CD4-positive, alpha-beta T cell treated with Interleukin-12 subunit alpha and Interleukin-12 subunit beta, for 1 hour (primary cell): ENCODE measurements at places on chromosomes 5 and 9.

DNA sequence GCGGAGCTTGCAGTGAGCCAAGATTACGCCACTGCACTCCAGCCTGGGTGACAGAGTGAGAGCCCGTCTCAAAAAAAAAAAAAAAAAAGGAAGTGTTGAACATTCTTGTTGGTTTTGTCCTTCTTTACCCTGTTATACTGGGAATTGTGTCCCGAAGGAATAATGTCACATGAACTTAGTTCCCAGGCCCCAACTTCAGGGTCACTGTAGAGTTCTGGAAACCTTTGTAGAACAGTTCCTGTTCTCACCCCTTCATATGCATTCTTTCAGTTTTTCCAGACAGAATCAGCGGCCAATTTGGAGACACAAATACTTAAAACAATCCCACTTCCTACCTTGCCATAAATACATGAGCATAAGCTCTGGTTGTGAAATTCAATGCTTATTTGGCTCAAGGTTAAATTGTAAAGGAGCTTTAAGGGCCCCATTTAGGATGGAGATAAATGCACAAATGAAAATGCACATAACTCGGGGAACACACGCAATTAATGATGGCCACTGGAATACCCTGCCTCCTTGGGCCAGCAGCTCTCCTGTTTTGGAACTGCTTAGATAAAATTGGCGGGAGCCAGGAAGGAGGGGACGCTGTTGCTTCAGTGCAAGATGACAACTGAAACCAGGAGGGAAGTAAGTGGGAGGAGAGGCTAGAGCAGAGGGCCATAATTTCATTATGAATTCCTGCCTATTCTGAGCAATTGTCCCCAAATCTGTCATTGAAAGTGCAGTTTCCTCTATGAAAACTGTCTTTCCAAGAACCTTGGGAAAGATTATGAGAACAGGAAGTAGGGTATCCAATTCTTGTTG, 153.7 kb downstream of the FGF1 start:
- no peak for DNase-seq

- no peak for DNase-seq
Measured at GRCh38 chr5:179348011-179348530, 2.8 kb upstream of the ADAMTS2 start.

DNA sequence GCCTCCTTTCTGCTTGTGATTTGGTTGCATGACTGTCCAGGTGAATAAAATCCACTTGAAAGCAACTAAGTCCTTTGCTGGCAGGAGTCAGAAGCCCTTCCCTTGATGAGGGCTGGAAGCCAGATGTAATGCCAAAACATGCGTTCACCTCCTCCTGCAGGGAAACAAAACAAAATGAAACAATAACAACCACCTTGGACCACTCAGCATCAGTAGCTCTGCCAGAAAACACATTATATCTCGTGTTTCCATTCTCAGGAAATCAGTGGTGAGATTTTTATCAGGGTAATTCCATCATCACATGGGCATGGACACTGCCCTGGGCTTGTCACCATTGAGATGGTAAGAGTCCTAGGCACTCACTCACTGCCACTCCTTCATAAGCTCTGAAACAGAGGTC, 350.3 kb upstream of the ACTBL2 start:
- DNase-seq, result no peak

DNA sequence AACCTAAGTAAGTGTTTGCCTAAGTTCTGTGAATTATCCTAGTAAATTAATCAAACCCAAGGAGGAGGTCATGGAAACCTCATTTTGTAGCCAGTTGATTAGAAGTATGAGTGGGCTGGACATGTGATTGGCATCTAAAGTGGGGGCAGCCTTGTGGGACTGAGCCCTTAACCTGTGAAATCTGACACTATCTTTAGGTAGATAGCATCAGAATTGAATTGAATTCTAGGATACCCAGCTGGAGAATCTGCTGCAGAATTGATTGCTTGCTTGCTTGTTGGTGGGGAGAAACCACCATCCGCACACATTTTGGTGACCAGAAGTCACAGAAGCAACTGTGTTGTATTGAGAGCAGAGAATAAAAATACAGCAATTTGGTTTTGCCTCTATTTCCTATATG, 97.0 kb downstream of the FBXL7 start:
- DNase-seq, result no peak

DNA sequence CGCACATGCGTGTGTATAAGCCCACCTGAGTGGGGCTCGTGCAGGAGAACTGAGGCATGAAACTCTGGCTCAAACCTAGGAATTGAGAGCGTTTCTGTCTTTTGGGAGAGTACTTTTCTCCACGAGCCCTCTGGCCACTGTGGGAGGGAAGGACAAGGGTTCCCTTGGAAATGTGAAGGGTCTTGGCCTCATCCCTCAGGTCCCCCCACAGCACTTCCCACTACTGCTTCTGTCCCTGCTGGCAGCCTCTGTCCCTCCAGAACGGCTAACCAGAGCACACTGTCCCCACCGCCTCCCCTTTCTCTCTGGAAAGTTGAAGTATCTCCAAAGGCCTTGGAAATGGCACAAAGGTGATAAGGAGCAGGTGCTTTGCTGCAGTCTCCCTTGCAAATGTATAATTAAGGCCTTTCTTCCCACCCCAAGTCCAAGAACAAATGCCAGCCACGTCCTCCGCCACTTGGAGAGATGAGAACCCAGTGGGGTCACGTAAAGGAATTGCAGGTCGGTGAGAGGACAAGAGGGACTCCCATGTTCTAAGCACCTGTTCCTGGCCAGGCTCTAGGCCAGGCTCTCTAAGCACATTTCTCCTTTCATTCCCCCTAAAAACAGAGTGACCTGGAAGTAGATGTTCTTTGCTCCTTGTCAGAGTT, 107.9 kb upstream of the LMX1B start:
- no peak for DNase-seq

DNA sequence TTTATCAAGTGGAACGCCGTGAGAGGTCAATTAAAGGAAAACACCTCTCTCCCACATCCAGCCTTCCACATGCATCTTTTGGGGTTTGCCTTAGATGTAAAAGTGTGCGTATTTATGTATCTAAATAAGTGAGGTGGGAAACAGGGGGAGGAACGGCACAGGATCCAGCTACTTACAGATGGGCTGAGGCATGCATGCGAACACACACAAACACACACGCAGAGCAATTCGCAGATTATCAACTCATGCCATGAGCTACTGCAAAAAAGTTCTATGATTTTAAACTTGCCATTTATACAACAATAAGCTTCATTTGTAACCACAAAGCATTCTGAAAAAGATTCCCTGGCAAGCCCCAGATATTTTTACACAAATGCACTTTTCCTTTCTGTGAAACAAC, 242.1 kb downstream of the BNC2 start:
- DNase-seq, result no peak

DNA sequence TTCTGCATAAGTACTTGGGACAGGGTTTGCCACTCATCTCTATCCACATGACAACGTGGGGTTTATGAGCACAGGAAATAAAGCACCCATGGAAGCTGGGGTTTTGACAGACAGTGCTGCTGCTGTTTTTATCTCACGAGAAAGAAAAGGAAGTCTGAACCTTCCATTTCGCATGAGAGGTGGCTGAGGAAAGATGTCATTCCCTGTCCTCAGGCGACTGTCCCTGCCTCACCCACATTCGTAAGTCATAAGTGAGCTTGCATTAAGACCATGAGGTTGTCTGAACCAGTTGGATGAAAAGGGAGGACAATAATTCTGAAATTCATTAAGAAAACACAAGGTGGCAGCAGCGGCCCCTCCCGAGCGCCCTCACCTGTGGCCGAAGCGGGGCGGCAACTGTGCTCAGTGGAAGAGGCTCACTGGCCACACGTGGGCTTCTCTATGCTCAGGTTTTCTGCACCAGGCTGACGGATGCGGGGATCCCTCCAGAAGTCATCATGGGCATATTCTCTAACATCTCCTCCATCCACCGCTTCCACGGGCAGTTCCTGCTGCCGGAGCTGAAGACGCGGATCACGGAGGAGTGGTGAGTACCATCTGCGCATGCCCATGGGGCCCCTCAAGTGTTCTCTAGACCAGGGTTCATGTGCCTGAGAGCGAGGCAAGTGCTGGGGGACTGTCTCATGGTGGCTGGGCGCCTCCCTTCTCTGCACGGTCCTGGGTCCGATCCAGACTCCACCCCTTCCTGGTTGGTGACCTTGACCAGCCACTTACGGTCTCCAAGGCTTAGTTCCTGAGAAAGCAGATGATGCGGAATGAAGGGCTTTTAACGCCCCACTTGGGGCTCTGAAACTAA, 54.7 kb upstream of the SUSD3 start:
- DNase-seq, result peak; percentile 76

DNA sequence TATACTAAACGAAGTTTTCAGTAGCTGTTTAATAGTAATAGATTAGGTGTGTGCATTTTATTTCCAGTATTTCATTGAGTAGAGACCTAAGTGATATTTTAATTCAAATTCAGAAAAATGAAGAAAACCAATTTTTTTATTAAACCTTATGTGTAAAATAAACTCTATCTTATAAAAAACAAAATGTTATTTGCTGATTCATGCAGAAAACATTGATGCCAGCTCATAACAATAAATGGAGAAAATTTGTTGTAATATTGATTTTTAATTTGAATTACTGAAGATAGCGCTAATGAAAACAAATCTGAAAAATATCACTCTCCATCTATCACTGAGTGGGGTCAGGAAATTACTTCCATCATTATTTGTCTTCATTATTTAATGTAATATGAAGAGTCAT, 1177.8 kb upstream of the SEMA6A start:
- DNase-seq, result no peak

- no peak for DNase-seq
Measured at GRCh38 chr9:91245431-91246313, 116.0 kb downstream of the AUH start.

DNA sequence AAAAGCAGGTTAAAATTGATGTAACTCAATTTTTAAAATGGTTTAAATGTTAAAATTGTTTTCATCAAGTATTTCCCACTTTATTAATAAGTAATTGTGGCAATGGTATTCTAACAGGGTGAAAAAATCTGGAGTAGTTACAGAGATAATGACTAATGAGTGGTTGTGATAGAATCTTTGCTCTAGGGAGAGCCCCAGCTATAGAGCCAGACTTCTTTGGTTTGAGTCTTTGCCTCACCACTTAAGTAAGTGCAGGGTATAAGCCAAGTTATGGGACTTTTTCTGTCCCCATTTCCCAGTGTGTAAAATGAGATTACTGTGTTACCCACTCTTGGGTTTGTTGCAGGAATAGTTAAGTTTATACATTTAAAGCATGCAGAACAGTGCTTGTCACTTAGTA, 158.1 kb downstream of the FER start:
- no peak for DNase-seq

- DNase-seq, result no peak
Measured at GRCh38 chr5:152688561-152689249, 283.6 kb upstream of the NMUR2 start.

GRCh38 chr9:113998525-113999255, 79.4 kb downstream of the AMBP start:
- DNase-seq, result no peak

- no peak for DNase-seq
Measured at GRCh38 chr5:96259151-96259772, 173.8 kb downstream of the PCSK1 start.

GRCh38 chr9:70438341-70438928, 24.0 kb upstream of the KLF9 start:
- no peak for DNase-seq

GRCh38 chr9:99606957-99607356, 214.7 kb upstream of the NR4A3 start:
- no peak for DNase-seq

DNA sequence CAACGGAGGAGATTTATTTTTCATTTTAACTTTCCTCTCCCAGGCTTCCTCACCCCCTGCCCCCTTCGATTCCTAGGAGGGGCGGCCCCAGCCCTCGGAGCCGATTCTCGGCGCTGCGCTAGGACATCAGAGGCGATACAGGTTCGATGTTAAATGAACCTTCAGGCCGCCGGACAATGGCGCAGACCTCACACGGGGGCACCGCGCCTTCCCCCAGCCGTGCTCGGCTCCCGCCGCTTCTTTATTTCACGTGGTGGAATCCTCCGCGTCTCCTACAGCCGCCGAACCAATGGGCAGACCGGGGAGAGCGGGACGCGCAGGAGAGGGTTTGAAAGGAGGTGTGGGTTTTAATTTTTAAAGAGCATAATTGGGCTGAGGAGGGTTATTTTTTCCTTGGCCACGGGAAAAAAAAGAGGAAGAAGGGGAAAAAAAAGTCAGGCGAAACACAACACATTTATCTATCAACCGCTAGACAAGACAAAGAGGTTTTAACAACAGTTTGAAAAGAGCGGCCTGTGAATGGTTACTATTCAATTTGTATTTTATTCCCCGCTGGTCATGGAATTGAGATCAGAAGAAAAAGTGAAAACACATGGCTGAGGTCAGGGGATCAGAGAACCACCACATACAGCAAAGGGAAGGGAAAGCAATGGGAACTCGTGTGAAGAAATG, 126.8 kb downstream of the TMEM174 start:
- DNase-seq, result no peak

DNA sequence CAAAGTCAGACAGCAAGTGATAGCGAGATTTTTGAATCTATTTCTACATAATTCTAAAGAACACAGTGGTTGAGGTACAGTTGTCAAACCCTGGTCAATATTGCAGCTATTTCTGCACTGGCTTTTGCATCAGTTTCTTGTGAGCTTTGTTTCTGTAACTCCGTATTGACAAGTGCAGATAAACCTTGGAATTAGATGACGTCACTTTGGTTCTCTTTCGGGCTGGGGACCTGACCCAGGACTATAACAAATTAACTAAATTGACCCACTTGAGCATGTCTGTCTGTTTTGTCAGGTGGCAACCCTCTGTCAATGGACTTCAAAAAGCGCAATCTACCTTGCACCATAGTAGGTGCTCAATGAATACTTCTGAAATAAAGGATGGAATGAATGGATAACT, 418.4 kb upstream of the SGCD start:
- DNase-seq, result no peak

DNA sequence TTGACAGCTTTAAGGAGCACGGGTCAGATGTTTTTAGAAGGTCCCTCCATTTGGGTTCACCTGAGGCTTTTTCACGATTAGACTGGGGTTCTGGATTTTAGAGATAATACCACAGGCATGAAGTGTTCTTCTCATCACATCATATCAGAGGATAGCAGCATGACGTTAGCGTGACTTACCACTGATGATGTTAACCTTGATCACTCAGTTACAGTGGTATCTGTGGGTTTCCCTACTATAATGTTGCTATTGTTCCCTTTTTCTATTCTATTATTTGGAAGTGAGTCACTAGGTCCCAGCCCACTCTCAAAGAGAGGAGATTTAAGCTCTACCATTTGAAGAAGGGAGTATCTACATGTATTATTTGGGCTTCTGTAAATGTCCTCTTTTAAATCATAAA, 300.0 kb downstream of the MAST4 start:
- DNase-seq, result no peak

- no peak for DNase-seq
Measured at GRCh38 chr9:112296929-112297328, 36.5 kb downstream of the PTBP3 start.

DNA sequence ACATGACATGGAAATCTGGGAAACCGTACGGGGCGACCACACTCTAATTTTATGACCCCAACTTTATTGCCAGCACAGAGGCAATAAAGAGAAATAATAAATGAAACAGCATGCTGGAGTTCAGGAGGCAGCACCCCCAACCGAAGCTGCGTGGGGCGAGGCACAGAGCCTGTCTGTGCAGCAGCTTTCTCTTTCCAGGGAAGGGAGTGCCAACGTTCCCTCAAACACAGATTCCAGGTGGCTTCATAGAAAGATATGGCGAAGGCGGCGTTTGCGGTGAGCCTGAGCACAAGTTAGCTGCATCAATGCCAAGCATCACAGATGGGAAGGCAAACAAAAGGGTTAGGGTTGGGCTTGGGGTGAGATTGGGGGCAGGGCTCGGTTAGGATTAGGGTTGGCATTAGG, 114.8 kb downstream of the HSD17B3 start:
- DNase-seq, result no peak
